ENCODE measurements at places on chromosomes 4 and X.

GRCh38 chrX:45876206-45876605 lies 669.0 kb downstream of the ZNF674 start:
- DNase-seq: no peak

GRCh38 chr4:59983852-59984251 lies 1216.3 kb upstream of the ADGRL3 start:
- no peak for DNase-seq

- peak; percentile 76 for DNase-seq
These were observed 238.1 kb downstream of the BMPR1B start for GRCh38 chr4:94995684-94996394.

DNA sequence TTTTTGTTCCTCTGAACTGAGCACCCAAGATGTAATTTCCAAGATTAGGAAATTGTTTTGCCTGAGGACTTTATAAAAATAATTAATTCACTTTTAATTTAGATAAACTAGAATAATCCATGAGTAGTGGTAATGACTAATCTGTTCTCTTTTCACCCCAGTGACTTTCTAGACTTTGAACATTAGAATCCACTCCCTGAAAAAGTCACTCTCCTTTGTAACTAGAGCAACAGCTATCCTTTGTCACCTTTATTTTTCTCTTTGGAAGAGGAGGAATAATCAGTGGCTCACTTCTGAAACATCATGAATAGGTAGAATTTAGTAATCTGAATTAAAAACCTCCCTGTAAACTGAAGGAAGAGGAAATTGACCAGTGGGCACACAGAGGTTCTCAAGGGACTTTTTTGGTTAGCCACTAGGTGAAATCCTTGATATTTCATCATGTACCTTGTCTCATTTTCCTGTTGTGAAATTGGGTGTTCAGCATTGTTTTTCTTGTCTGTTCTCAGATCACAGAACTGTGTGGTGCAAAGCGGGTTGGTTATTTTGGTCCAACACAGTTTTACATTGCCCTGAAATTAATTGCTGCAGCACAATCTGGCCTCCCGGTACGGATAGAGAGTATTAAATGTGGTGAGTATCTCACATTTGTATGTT lies 59.4 kb downstream of the REPS2 start:
- DNase-seq: no peak

DNA sequence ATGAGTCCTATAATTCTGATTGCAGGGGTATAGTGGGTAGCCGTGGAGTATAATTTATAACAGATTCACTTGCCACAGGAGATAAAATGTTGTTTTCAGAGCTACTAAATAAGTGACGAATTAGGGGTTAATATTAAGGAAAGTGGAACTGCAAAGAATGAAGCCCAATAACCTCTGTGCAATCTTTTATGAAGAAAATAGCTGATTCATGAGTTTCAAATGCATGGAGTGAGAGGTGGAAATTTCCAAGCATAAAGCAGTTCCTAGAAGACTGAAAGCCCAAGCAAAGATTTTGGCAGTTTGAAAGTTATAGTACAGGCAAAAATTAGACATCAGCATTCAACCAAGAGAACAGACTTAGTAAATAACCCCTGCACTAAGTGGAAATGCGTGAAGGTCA lies 1782.4 kb upstream of the PCDH10 start:
- DNase-seq: no peak

GRCh38 chrX:13936521-13937225 lies 93.0 kb downstream of the GEMIN8 start:
- DNase-seq: no peak

DNA sequence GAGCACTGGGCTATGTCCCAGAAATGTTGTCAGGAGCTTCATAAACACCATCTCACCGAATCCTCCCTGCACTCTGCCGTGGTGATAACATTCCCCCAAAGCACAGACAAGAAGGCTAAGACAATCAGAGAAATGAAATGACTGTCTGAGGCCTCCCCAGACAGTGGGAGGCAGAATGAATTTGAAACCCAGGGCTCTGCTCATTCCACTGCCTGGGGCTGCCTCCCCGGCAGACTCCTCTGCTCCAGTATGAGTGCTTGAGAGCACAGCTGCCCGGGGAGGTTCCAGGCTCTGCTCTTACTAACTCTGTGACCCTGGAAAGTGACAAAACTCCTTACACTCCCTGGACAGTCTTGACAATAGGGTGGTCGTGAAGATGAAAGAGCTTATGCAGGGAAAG lies 9.7 kb downstream of the FGFBP1 start:
- no peak for DNase-seq

GRCh38 chr4:129377131-129377845 lies 281.3 kb downstream of the C4orf33 start:
- no peak for DNase-seq

- DNase-seq: no peak
These were observed 385.0 kb upstream of the SMIM31 start for GRCh38 chr4:164368894-164369293.

DNA sequence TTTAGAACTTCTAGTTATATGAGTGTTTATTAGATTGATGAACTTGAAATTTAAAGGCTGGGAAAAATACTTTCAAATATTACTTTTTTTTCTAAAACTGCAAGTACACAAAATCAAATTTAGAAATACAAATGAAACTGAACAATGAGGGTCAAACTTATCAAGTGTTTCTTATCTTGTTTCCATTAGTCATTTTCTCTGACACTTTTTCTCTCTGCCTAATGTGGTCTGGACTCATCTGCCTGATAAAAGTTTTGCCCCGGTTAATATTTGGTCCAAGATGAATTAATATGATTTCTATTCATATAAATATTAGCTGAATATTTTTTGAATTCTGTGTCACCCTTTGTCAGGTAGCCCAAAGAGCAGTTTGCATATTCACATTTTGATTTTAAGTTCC lies 8.7 kb upstream of the HPGDS start:
- no peak for DNase-seq

DNA sequence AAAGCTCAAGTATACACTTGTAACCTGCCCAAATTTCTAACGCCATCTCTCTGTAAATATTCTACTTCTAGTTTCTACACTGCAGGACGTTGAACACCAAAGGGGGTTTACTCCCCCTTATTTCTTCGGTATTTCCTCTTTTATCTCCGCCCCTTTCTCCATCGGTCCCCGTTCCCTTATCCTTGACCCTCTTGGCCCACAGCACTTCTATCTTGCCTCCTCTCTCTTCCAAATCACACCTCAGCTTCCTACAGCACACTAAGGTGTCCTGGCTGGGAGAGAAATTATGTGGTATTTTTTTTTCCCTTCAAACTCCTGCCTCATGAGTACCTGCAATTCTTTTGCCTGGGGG lies 715 bp downstream of the ZMAT1 start:
- DNase-seq: peak; percentile 68

GRCh38 chrX:16733013-16733412 lies 13.6 kb downstream of the SYAP1 start:
- no peak for DNase-seq

DNA sequence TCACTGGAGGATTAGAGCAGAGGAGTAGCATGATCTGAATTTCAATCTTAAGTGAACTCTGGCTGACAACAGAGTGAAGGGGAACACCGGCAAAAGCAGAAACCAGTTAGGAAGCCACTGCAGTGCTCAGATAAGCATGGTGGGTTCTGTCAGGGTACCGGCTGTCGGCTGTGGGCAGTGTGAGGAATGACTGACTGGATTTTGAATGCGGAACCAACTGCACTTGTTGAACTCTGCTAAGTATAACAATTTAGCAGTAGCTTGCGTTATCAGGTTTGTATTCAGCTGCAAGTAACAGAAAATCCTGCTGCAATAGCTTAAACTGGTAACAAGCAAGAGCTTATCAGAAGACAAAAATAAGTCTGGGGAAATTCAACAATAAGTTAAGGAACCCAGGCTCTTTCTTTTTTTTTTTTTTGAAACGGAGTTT lies 5.2 kb downstream of the HTT start:
- DNase-seq: no peak

GRCh38 chrX:1400742-1401471 lies 9.0 kb upstream of the SLC25A6 start:
- no peak for DNase-seq

DNA sequence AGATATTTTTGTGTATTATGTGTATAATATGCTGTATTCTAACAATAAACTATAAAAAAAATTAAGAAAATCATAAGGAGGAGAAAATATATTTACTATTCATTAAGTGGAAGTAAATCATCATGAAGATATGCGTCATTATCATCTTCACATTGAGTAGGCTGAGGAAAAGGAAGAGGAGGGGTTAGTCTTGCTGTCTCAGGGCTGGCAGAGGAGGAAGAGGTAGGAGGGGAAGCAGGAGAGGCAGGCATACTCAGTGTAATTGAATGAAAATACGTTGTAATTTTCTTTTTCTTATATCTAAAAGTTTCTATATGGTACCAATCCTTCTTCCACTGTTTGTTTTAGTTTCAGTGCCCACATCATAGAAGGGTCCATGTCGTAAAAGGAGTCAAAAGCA lies 9.8 kb upstream of the TMEM185A start:
- DNase-seq: no peak

DNA sequence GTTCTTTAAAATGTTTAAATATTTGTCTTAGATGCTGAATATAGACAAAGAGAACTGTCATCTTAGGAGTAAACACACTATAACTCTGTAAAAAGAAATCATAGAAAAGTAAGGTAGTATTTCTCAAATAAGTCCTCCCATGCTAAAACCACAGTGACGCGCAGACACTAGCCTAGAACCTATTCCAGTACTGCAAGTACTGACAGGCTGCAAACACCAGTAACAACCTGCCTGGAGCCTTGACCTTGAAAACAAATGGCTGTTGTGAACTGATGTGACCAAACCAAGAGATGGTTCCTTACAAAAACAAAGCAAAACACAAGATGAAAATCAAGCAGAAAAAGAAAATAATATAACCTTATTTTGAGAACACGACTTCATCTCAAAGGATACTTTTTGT lies 8.5 kb downstream of the TIFA start:
- DNase-seq: no peak

GRCh38 chr4:78004270-78004669 lies 52.9 kb upstream of the FRAS1 start:
- no peak for DNase-seq

- DNase-seq: no peak
These were observed 1396.9 kb upstream of the IGFBP7 start for GRCh38 chr4:58507079-58507478.

DNA sequence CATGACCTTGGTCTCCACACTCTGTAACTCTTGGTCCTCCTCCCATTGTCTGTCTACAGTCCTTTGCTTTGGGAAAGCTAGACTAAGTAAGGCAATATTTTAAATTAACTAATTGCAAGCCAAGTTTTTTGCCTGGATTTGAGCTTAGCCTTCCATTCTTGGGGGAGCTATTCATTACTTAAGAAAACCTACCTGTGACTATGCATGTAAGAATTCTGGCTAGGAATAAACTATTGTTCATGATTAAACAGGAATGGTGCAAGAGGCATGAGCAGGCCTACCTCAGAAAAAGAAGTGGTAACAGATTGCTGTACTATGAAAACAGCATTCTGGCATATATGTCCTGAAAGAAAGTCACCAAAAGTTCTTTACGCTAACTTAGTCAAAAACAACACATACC lies 309.4 kb downstream of the MAPK10 start:
- DNase-seq: no peak

Data from NCI-H510A treated with DMSO at 0.1 percent for 48 hours (cell line).